Stimulated activated CD8-positive, alpha-beta memory T cell treated with anti-CD3 and anti-CD28 coated beads, Interleukin-15, amount 100 ng/mL, for 1 hour (primary cell): ENCODE measurements at places on chromosomes 5 and 9.

DNA sequence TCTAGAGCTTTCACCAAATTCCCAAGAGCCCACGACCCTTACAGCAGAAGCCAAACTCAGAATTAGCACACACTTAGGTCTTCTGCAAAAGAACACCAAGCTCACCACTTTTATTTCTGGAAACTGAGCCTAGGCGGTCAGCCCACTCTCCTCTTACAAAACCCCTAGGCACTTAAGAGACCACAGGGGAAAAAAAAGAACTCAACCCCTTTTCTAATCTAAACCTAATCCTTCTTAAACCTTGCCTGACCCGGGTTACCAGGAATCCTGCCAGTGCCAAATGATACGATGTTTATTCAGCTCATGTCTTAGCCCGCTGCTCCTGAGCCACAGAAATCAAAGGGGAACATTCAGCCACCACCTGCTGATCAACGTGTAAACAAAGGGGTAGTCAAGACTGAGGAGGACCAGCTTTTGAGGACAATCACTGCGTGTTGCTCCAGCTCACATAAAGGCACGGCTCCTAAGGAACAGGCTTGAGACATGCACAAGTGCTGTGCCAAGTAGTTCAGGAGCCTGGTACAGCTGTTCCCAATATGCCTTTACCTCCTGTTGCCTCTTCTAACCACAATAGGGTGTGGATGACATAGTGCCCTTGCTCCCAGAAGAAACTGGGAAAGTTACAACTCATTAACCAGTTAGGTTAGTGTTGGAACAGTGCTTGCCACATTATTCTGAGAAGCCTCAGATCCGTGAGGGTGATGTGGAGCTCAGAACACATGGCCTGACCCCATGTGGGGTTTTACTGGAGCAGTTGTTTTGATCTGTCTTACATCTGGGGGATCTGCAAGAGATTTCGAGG is 49.3 kb downstream of the ZFAND5 start:
- no peak for DNase-seq

DNA sequence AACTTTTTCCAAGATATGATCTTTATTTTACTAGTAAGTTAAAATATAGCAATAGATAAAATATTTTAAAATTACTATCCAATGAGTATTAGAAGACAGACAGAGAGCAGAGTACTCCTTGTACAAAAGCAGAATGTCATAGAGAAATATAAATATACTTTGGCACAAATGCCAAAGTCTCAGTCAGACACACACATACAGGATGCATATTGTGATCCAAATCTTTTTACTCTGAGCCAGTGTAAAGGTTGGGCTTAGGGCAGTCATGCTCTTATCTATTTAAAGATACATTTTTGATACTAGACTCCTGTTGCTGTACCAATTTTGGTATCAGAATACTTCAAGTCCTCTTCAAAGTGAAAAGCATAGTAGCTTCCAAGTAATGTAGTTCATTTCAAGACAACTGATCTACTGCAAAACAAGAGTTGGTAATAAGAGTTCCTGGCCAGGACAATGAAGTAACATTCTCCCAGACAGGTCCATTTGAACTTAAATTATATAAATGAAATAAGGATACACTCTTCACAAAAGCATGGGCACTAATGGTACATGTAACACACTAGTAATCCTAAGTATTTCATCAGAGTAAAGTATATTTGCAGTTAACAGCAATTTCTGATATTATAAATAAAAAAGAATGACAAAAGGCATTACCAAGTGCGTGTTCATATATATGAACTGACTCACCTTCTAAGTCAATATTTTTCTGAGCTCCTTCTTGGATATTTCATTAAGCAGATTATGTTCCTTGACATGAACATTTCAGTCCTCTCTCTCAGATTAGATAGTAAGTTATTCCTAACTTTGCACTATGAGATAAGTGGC is 10.5 kb downstream of the PFDN1 start:
- DNase-seq: no peak

DNA sequence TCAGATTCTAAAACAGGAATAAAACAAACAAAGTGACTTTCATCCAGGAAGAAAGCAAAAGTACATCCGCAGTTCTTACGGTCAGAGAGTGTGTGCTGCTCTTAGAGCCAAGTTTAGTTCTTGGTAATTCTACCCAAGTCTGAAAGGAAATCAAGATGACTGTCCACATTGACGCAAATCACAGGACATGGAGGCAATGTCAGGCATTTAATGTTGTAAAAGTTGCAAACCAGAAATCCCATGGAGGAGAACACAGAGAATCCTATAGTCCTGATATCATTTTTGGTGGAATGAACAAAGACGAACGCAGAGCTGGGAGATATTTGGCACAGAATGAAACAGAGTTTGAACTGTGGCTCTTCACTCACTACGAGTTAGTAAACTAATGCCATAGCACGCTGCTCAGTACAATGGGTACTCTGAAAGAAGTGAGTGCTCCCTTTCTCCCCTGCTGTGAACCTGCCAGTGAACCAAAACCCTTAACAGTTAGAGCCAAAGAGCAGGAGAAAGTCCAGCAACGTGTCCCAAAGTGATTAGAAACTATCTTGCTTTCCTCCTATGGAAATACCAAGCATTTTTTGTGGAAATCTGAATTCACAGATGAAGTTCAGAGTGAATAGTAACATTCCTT is 74.3 kb downstream of the MUSK start:
- DNase-seq: no peak

- DNase-seq: no peak
Observed at GRCh38 chr9:137218754-137219271, 3.2 kb downstream of the RNF208 start.

DNA sequence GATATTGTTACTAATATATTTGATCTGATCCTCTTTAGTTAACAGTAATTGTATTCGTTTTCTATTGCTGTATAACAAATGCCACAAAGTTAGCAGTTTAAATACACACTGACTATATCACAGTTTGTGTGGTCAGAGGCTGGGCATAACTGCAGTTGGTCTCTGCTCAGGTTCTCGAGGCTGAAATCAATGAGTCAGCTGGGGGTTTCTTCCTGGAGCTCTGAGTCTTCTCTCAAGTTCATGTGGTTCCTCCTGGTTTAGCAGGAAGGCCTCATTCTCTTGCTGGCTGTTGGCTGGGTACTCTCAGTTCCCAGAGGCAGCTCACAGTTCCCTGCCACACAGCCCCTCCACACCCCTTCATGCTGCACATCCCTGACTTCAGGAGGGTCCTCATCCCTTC is 20.7 kb downstream of the COL23A1 start:
- DNase-seq: no peak

DNA sequence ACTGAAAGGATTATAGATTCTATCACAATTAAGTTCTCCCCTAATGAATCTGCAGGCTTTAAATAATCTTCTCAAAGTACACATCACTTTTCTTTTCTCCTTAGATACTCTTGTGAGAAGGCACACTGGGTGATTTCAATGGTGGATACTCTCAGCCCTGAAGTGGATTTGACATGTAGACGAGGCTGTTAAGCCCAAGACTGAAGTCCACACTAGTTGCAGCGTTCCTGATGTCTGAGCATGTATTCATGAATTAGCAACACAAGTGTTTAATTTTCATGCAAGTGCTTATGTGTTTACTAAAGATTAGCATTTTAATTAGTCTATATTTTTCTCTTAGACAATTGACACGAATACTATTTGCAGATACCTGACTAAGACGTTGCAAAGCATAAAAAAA is 218.9 kb downstream of the TMEM161B start:
- no peak for DNase-seq

- DNase-seq: no peak
Observed at GRCh38 chr9:75455444-75455921, 367.2 kb downstream of the OSTF1 start.
